ENCODE measurements at places on chromosomes 6 and 20. TPM values are rescaled to one million over a fixed set of nuclear protein-coding genes. Genes with fewer than 3 reads are reported as not detected.

The NMBR gene
- not detected for total RNA-seq

The FOXF2 gene
- total RNA-seq, result not detected

GRCh38 chr6:146200176-146200575, 171.3 kb downstream of the GRM1 start:
- H3K27ac ChIP-seq, result no peak overlapping the region
- no peaks in the 10 kb centered on the region for H3K36me3 ChIP-seq
- H3K27me3 ChIP-seq, result no peaks in the 10 kb centered on the region
- no peak overlapping the region for H3K4me3 ChIP-seq

- H3K4me3 ChIP-seq, result no peak overlapping the region
- H3K27ac ChIP-seq, result no peak overlapping the region
- H3K4me1 ChIP-seq, result no peaks in the 10 kb centered on the region
- DNase-seq, result no peak
Observed at GRCh38 chr6:136446579-136447187, 103.5 kb downstream of the MAP7 start.

The PRL gene
- total RNA-seq, result 1.1 TPM

The PLAGL1 gene
- 5.4 TPM for total RNA-seq

The VGLL2 gene
- total RNA-seq, result not detected

Data from thymus (tissue), 14 donors.